ENCODE measurements at places on chromosomes 11 and 22. TPM values are rescaled to one million over a fixed set of nuclear protein-coding genes. Genes with fewer than 3 reads are reported as not detected.

DNA sequence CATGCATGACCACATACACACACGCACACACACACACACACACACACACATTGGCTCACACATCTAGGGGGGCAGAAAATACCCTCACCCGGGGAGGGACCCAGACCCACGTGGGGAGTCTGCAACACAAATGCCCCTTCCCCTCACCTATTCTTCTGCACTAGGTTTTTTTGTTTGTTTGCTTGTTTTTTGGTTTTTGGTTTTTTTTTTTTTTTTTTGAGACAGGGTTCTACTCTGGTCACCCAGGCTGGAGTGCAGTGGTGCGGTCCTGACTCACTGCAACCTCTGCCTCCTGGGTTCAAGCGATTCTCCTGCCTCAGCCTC, 28.4 kb downstream of the WEE1 start:
- H3K4me3 ChIP-seq = no peak overlapping the region
- DNase-seq = no peak
- H3K27ac ChIP-seq = no peak overlapping the region
- H3K36me3 ChIP-seq = no peaks in the 10 kb centered on the region
- H3K27me3 ChIP-seq = no peaks in the 10 kb centered on the region
- H3K4me1 ChIP-seq = no peaks in the 10 kb centered on the region

LDLRAD3 gene
- total RNA-seq = 17.2 TPM

DNA sequence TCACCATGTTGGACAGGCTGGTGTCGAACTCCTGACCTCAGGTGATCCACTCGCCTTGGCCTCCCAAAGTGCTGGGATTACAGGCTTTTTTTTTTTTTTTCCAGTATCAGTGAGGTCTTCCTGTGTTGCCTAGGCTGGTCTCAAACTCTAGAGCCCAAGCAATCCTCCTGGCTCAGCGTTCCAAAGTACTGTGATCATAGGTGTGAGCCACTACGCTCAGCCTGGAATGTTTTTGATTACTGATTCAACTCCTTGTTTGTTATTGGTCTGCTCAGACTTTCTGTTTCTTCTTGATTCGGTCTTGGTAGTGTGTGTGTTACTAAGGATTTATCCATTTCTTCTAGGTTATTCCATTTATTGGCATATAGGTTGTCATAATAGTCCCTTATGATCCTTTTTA, 31.3 kb downstream of the NAGA start:
- H3K27me3 ChIP-seq = no peaks in the 10 kb centered on the region
- H3K36me3 ChIP-seq = no peaks in the 10 kb centered on the region
- no peaks in the 10 kb centered on the region for H3K4me1 ChIP-seq
- H3K27ac ChIP-seq = no peak overlapping the region
- DNase-seq = no peak
- H3K4me3 ChIP-seq = no peak overlapping the region

HBE1 gene
- not detected for total RNA-seq

- H3K4me1 ChIP-seq = no peaks in the 10 kb centered on the region
- no peak overlapping the region for H3K27ac ChIP-seq
- H3K27me3 ChIP-seq = no peaks in the 10 kb centered on the region
- H3K36me3 ChIP-seq = peaks cover 6% of the 10 kb centered on the region
- H3K4me3 ChIP-seq = no peak overlapping the region
Measured at GRCh38 chr22:46159212-46159611, 8.9 kb downstream of the PPARA start.

- no peak overlapping the region for H3K4me3 ChIP-seq
- H3K36me3 ChIP-seq = no peaks in the 10 kb centered on the region
- H3K4me1 ChIP-seq = no peaks in the 10 kb centered on the region
- no peak for DNase-seq
- no peak overlapping the region for H3K27ac ChIP-seq
Measured at GRCh38 chr11:87628026-87628580, 547.1 kb downstream of the RAB38 start.

LRP4 gene
- total RNA-seq = 8.4 TPM

DNA sequence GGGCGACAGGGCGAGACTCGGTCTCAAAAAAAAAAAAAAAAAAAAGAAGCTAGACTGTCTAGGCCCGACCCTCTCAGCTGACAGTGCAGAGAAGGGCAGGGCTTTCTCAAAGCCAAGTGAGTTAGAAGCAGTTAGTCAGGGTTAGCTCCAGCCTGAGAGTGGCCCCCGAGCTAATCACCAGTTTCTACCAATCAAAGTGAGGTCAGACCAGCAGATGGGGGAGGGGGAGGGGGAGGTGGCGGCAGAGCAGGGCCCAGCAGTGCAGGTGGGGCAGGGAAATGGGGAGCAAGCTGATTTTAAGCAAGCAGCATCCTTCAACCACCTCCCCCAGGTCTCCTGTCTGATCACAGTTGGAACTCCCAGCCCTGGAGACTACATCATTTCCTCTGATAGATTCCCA, 55.3 kb upstream of the PRR5 start:
- no peak overlapping the region for H3K4me3 ChIP-seq
- no peaks in the 10 kb centered on the region for H3K4me1 ChIP-seq
- no peaks in the 10 kb centered on the region for H3K36me3 ChIP-seq
- no peak for DNase-seq
- no peaks in the 10 kb centered on the region for H3K27me3 ChIP-seq

GRCh38 chr22:48827904-48828555, 999.6 kb downstream of the BRD1 start:
- H3K36me3 ChIP-seq = no peaks in the 10 kb centered on the region
- H3K27me3 ChIP-seq = no peaks in the 10 kb centered on the region
- H3K27ac ChIP-seq = no peak overlapping the region
- no peak for DNase-seq
- no peak overlapping the region for H3K4me3 ChIP-seq
- no peaks in the 10 kb centered on the region for H3K4me1 ChIP-seq

DNA sequence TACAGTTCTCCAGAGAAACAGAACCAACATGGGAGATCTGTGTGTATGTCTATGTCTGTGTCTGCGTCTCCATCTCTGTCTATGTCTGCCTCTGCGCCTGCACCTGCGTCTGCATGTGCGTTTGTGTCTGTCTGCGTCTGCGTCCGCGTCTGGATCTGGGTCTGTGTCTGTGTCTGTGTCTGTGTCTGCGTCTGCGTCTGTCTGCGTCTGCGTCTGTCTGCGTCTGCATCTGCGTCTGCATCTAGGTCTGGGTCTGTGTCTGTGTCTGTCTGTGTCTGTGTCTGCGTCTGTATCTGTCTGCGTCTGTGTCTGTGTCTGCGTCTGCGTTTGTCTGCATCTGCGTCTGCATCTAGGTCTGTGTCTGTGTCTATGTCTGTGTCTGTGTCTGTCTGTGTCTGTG, 88.4 kb upstream of the SLC22A12 start:
- H3K4me3 ChIP-seq = no peak overlapping the region
- no peak overlapping the region for H3K27ac ChIP-seq
- DNase-seq = no peak
- no peaks in the 10 kb centered on the region for H3K4me1 ChIP-seq
- H3K36me3 ChIP-seq = no peaks in the 10 kb centered on the region
- no peaks in the 10 kb centered on the region for H3K27me3 ChIP-seq

CCDC15 gene
- total RNA-seq = 1.2 TPM

SYCE3 gene
- not detected for total RNA-seq

DNA sequence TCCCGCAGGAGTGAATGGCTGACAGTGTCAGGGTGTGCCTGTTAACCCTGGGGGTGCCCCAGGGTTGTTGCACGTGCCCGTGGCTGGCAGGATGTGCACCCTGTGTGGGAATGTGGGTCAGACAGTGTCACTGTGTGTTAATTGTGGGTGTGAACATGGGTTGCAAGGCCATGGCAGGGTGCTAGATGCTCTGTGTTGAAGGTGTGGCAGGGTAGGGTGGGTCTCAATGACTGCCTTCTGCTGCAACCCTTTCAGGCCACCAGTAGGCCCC, 8.3 kb downstream of the RIN1 start:
- no peaks in the 10 kb centered on the region for H3K27me3 ChIP-seq
- no peaks in the 10 kb centered on the region for H3K36me3 ChIP-seq
- DNase-seq = no peak
- no peak overlapping the region for H3K27ac ChIP-seq

- no peak for DNase-seq
- H3K36me3 ChIP-seq = peaks cover 4% of the 10 kb centered on the region
- no peak overlapping the region for H3K27ac ChIP-seq
- peaks cover 7% of the 10 kb centered on the region for H3K4me1 ChIP-seq
- no peak overlapping the region for H3K4me3 ChIP-seq
Measured at GRCh38 chr11:12330485-12331231, 46.7 kb upstream of the PARVA start.

FOSL1 gene
- 25.6 TPM for total RNA-seq

GAL3ST1 gene
- total RNA-seq = 1.5 TPM

Data from thoracic aorta (tissue), 2 donors.